LoVo (cell line): ENCODE measurements at places on chromosomes 7 and 10.

- no peak for DNase-seq
Observed at GRCh38 chr7:69422574-69422985, 175.7 kb upstream of the AUTS2 start.

DNA sequence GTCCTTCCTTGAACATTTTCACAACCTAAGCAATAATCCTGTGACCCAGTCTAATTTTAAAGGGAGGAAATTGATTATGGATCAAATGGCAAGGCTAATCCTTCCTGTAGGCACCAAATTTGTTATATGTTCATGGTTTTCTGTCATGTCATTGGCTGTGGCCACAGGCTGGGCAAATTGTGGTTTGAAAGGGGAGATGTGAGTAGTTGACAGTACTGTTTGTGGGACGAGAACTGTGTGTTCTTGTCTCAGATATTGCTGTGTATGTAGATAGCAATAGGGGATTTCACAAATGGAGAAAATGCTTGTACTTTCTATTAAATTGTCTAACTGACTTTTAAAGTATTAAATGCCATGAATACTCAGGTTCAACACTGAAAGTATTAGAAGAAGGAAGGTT lies 8.1 kb upstream of the PRKG1 start:
- no peak for DNase-seq

GRCh38 chr10:91541481-91541880 lies 91.4 kb downstream of the PPP1R3C start:
- DNase-seq, result no peak

DNA sequence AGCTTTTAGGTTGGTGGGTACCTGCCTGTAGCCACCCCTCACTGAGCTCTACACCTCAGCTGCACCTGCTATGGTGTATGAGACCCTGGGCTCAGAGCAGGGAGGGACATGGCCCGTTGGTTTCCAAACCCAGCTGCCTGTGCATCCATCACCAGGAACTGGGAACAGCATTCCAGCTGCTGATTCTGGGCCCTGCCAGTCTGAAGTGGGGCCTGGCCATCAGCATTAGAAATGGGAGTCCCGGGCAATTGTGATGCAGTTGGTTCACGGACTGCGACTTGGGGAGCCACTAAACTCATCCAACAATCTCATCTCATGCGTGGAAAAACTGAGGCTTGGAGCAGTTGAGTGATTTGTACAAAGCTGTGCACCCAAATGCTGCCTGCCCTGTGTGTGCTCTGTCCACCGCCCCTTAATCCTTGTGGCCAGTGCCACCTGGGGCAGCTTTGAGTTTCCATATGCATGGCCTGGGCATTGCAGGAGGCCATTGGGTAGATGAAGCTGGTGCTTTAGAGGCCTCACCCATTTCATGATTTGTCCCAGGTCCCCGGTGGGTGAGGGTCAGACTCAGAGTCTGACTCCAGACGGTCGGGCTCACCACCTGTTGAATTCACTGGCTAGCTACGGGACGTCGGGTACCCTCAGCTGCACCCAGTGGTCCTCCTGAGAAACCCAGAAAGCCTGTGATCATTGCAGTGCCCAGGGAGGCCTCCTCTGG lies 109.0 kb upstream of the SHH start:
- no peak for DNase-seq

DNA sequence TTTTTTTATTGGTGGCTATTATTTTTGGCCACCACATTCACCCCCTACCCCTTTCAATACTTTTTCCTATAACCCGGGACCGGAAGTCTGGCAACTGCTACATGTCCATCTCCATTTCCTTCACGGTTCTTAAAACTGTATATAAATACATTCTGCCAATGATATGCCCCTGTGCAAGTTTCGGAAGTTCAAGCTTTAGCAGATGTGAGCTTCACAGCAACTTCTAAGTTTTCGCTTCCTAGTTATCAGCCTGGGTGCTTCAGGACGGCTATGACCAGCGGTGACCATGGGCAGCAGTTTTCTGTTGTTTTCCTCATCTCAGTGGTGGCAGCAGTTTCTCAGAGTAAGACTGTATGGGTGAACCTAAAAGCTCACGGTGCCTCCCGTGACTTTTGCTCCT lies 153.5 kb upstream of the NFE2L3 start:
- DNase-seq, result no peak

GRCh38 chr7:24438232-24438631 lies 135.0 kb upstream of the PALS2 start:
- no peak for DNase-seq

- no peak for DNase-seq
Observed at GRCh38 chr7:107206706-107207105, 37.9 kb downstream of the HBP1 start.

- DNase-seq, result no peak
Observed at GRCh38 chr7:43931346-43931745, 5.1 kb downstream of the UBE2D4 start.

GRCh38 chr10:101151395-101151794 lies 20.3 kb downstream of the TLX1 start:
- no peak for DNase-seq

DNA sequence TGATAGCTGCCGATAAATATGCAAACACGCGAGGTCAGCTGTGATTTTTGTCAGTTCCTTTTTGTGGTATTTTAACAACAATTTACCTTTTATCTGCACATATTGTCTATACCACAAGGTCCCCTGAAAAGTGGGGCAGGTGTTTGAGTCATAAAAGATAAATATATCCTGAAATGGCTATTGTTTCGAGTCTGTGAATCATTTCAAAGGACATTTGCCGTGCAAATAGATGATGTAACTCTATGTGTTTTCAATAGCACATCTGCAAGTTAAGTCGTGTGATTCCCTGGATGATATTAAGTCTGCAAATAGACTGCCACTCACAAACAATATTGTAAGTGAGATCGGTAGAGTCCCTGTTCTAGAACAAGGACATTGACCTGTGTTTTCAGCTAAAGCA lies 193.0 kb upstream of the PITRM1 start:
- peak; percentile 56 for DNase-seq

DNA sequence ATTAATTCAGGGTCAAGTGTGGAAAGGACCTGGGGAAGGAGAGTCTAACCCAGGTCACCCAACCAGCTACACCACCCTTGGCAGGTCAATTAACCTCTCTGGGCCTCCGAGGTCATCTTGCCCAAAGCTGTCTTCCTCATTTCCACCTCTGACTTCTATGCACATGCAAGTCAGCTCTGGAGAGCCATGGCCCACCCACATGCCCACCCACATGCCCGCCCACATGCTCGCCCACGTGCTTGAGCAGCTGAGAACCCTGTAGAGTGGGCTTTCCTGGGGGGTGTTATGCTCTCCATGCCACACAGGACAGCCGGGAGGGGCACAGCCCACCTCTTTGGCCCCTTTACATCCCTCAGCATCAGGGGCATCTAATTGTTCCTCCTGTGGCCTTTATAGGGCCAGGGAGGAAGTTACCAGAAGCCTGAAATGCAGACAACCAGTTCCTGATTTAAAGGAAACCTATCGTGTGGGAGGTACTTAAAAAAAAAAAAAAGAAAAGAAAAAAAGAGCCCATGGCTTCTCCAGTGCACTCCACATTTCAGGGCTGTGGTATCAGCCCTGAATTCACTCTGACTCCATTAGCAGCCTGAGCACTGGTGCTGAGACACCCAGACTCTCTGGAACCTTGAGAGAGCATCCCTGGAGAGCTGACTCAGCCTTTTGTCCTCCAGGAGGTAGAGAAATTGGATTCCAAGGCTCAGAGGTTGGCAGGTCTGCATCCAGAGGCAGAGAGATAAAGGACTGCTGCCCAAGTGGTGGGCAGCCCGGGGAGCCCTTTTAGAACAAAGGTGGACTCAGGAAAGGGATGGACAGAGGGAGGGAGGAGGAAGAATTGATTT lies 176.2 kb upstream of the ZMIZ1 start:
- no peak for DNase-seq

DNA sequence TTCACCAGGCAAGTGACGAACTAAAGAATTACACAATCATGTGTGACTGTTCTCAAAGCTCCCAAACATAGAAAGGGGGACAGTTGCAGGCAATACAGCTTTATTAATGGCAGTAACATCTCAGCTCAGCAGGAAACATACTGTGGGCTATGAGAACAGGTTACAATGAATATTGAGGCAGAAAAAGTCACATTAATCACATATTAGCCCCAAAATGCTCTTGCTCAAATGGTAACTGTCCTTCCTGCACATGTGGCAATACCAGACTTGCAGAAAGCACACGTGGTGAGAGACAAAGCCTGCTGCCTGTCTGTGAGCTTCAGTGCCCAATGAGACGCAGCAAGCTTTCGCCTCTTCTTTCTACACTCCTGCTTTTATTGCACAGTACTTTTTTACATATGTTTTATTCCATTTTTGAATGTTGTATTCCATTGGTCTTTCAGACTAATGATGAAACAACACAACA lies 104.9 kb upstream of the ACBD5 start:
- DNase-seq, result no peak

DNA sequence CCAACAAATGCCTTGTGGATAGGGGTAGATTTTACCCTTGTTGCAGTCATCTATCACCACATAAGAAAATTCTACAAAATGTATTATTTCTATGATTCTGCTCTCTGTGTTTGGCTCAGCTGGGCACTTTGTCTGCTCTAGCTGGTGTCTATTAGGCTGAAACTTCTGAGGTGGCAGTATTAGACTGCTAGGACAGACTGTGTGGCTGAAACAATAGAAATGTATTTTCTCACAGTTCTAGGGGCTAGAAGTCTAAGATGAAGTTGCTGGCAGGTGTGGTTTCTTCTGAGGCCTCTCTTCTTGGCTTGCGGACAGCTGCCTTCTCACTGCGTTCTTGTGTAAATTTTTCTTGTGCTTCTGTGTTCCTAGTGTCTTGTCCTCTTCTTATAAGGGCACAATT lies 1139.6 kb upstream of the LRRTM3 start:
- no peak for DNase-seq

DNA sequence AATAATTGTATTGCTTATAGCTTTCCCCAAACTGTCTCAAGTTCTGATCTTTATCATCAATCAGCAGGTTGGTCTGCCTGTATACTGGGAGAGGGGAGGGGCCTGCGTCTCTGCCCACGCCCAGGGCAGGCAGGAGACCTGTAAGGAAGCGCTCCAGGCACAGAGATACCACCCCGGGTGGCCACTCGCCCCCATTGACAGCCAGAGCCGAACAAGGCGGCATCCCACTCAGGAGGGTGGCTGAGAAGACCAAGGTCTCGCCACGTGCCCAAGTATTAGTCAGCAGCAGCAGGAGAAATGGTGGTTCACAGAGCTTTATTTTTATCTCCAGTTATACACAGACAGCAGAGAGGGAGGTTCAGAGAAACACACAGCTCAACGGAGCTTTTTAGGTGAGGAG lies 7.2 kb downstream of the STK32C start:
- no peak for DNase-seq
